ENCODE measurements at places on chromosomes 6 and 20.

DNA sequence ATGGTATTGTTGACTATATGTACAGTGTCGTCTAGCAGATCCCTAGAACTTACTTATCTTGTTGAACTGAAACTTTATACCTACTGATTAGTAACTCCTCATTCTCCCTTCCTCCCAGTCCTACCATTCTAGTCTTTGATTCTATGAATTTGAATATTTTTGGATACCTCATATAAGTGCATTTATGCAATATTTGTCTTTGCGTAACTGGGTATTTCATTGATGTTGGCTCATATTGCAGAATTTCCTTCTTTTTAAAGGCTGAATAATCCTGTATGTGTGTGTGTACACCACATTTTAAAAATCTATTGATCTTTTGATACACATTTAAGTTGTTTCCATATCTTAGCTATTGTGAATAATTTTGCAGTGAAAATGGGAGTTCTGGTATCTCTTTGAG, 119.9 kb downstream of the SOX4 start:
- DNase-seq: no peak

DNA sequence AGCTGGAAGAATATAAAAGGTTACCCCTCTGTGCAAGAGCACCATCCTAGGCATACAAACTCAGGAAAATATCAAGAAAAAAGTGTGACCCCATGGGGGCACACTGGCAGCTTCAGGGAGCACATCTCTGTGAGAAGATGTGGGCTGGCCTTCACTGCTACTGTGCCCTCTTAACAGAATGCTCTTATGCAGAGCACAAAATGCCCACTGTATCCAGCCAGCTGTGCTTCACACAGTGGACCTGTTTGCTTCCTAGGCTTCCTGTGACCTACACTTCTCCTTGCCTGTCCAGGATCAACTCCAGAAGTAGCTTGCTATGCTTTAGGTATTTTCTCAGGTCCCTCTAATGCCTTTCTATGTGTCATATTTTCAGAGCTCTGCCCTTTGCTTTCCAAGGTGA, 380.2 kb upstream of the MMS22L start:
- DNase-seq: no peak

GRCh38 chr6:6643398-6643797, 54.9 kb downstream of the LY86 start:
- no peak for DNase-seq

- no peak for DNase-seq
These were observed 39.8 kb upstream of the RSPO4 start for GRCh38 chr20:1041845-1042390.

DNA sequence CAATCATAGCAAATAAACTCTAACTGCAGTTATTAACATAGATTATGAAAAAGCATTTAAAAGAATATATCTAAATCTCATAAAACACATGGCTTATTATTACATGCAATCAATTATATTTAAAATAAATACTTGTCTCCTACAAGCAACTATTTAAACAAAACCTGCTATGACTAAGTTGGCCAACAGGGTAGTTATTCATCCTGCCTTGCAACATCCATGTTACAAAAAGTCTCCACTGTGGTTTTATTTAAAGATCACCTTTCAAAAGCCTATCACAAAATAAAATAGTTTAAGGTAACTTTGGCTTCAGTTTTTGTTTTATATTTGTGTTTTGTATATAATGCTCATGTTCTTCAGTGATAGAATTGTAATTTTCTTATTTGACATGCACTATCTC, 1127.0 kb upstream of the MAP3K7 start:
- DNase-seq: no peak

DNA sequence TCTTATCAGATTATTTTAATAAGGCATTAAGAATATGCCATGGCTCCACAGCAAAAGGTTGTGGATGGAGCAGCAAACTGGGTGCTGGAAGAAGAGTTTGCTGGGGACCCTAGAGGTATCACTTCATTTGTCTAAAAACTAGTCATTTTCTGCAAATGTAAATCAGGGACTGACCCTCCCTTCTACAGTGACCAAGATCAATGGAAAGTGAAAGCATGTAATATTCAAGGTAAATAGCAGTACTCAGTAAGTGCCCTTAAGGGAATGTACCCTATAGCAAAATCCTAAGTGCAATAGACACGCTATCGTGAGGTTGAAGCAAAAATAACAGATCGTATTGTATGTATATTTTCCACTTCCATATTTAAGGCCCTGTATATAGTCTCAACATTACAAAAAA, 38.7 kb downstream of the TRDN start:
- DNase-seq: no peak

DNA sequence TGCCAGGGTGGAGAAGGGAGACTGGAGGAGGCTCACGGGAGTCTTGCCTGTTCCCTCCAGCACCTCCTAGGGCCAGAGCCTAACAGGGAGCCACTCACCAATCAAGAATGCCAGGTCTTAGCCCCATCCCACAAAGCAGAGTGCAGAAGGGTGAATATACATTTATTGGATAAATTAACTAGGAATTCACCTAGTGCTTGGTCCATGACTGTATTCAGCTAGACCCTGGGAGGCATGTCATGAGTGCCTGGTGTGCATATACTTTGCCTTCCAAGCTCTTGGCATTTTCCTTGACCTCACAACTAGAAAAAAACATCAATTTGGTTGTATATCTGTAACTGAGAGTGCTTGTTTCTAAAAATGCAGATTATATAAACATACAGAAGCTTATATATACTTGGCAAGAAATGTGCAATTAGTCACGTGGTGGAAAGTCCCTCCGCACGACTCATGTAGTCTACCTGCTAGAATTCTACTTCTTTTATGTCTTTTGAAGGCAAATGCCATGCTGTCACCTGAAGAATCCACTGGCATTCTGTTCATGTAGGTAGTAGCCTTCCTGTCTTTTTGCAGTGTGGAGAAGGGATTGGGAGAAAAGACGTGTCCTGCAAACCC, 991.0 kb downstream of the KIF16B start:
- DNase-seq: no peak

GRCh38 chr20:51862796-51863195, 60.5 kb upstream of the SALL4 start:
- DNase-seq: no peak

- no peak for DNase-seq
These were observed 230.0 kb upstream of the SULF2 start for GRCh38 chr20:48015141-48015910.

DNA sequence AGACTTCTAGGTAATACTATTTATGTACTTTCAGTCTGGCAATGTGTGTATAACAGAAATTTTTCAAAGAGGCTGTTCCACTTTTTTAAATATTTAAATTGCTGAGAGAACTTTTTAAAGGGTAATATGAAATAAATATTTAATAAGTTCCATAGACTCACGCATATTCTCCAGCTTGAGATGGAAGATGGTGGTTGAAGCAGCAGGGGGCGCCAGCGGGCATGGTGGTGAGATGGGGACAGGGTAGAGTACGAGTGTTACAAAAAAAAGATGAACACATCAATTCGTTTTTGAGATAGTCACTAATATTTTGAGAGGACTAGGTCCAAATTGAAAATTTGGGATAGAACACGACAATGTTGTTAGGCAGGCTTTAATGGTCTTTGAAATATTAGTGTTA, 68.4 kb downstream of the RSPO3 start:
- DNase-seq: peak; percentile 69

DNA sequence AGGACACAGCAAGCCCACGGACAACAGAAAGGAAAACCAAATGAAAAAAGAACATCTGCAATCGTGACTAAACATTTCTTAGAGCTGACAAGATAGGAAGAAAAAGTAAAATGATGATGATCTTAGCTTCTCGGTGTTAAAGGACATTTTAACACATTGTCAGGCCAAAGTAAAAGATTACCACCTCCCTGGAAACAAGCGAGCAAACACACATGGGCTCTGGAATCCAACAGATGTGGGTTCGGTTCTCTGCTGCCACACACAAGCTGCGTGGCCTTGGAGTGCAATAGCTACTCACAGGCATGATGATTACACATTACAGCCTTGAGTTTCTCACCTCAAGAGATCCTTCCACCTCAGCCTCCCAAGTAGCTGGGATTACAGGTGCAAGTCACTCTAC, 7.5 kb upstream of the AAR2 start:
- DNase-seq: no peak

GRCh38 chr6:11978169-11978987, 33.7 kb upstream of the HIVEP1 start:
- no peak for DNase-seq

DNA sequence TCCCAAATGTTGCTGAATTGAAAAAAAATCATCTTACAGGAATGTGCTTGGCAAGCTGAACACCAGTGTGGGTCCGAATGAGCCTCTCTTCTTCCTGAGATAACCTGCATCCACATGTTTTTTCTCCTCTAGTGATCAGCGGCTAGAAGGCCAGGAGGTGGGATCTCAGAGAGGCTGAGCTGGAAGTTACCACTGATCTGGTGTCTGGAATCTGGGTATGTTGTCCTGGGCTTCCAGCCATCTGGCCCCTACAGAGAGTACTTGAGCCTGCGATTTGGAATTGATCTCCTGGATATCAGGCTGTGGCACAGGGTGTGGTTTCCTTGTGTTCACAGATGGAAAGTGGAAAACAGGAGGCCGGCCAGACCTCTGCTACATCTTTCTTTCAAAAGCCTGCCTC, 35.9 kb downstream of the SULF2 start:
- no peak for DNase-seq

DNA sequence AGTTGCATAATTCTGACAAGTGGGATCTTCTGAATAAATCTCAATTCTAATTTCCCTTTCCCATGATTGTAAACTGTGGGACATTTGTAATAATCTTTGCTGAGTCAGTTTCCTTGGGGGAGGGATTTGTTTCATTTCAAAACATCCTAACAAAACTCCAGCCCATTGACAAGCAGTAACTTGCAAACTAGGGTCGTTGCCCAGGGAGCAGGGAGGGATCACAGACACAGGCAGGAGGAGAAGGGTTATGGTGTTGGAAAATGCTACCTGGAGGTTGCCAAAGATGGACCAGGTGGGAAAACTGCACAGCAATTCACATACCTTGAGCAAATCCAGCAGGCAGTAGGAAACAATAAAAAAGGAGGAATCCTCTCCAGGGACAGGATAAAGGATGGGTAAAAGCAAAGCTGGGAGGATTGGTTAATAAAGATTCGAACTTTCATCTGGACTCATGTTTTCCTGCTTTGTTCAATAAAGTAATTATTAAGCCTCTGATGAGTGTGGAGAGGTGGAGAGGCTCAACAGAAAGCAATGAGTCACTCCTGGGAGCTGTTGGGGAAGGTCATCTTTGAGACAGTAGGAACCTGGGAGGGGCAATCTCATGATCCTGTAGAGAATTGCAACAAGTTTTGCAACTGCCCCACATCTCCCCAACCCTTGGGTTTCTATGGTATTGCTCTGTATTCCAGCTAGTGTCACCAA, 87.3 kb upstream of the AKIRIN2 start:
- peak; percentile 34 for DNase-seq

DNA sequence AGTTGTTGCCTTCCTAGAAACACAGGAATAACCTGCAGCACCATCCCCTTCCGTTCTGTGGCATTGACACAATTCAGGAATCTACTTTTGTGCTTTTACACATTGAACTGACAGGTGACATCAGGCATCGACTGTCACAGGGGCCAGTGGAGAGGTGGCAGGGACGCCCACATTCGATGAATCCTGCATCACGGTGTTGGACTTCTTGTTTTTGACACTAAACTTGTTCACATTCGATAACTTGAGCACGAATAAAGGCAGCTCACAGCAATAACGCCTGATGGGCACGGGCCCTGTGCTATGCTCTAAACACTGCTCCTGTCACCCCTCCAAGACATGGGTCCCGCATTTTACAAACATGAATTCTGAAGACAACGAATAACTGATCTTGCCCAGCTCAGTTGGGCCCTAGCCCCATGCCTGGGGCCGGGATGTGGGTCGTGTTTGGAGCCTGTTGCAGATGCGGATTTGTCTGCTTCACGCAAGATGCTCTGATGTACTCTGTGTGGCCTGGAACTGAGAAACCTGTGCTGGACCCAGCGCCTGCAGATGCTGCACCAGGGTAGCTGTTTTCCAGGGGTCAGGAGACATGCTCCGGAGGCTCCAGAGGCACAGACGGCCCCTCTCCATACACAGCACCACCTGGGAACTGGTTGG, 75.7 kb downstream of the TTLL2 start:
- DNase-seq: no peak

DNA sequence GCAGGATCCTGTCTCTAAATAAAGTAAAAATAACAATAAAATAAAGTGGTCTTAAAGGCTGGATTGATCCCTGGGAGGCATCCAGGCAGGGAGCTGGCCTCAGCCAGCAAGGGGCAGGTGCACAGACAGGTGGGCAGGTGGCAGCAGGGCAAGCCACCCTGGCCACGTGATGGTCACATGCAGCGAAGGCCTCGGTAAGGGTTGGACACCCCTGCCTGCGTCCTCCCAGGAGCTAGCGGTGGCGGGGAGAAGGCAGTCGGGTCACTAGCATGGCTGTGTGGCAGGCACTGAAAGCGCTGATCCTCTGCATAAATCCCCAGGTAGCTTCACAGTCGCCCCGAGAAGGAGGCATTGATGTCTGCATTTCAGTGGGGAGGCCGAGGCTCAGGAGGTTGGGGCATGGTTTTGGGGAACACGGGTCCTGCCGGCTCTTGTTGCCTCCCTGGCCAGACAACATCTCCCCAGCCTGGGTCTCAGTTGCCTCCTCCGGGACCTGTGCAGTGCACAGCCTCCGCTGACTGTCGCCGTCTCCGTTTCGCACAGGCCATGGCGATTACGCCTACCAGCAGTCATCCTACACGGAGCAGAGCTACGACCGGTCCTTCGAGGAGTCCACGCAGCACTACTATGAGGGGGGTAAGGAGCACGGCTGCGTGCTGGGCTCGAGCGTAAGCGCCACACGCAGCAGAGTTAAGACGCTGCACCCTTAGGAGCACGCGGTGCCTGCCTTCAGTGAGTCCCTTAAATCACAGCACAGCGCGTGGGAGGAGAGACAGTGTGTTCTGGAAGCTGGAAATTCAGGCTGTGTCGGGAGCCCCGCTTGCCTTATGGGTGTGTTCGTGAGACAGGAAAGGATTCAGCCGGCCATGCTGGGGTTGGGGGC, 17.7 kb upstream of the MTG2 start:
- no peak for DNase-seq

- DNase-seq: no peak
These were observed 86.4 kb upstream of the NOX3 start for GRCh38 chr6:155542036-155542435.

DNA sequence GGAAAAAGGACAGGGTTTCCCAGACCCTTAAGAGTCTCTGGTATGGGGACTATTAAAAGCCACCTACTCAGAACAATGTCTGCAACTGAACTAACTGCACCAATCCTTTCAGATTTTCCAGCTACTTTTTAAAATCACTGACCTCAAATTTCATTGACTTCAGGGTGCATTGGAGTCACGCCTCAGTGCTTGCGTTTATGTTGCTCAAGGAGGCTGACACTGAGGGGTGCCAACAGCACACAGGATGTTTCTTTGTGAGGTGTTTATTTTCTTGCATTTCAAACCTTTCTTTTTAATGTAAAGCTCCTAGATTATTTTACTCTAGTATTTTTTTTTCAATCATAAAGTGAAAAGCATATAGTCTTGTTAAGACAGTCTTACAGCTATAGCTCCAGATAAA, 402.0 kb upstream of the SLC35B3 start:
- no peak for DNase-seq

GRCh38 chr6:167652701-167653095, 174.0 kb upstream of the AFDN start:
- no peak for DNase-seq

Measured in Caco-2 (cell line).